ENCODE measurements at places on chromosomes 12 and 14.

GRCh38 chr12:106358396-106359241 is 1.1 kb downstream of the POLR3B start:
- DNase-seq, result peak; percentile 36

DNA sequence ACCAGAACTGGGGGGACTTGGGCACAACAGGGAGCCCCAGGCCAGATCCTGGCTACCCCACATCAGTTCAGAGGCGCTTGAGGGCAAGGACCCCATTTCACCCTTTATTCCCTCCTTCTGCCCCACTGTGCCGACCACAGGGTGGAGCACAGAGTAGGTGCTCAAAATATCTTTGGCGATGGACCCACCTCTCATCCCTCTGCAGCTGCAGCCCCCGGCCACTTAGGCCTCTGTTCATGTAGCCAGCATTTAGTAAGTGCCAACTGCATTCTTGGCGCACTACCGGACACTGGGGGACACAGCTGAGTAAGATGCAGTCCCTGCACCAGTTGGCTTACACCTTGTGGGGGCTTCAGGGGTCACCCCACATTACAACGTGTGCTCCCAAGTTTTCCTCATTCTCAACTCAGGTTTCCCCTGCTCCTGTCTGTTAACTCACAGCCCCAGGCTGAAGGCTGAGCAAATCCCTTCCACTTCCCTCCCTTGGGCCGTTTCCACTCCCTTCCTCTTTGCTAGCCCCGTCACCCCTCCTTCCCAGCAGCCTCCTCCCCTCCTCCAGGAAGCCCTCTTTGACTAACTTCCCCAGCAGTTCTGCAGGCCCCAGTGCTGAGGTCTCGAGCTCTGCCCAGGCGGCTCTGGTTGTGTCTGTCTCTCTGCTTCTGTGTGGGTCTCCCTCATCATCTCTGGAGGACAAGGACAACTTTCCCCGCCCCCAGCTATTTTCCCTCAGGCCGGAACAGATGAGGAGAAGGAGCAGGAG is 26.5 kb downstream of the KRT80 start:
- DNase-seq, result no peak

GRCh38 chr12:22755629-22756028 is 130.7 kb downstream of the ETNK1 start:
- DNase-seq, result no peak

DNA sequence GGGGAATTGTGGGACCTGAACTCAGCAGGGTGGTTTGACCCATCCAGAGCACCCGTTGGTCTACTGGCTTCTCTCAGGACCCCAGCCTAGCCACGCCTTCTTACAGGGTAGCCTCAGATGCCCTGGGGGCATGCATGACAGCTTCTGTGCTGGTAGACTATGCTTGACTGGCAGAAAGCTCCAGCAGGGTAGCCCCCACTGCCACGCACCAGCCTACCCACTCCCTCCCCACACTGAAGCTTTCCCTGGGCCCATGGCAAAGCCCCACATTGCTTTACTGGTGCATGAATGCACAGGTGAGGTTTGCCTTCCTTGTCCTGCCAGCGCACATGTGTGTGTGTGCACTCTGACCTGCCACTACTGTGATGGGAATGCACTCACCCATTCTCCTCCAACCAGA is 772.2 kb downstream of the LRFN5 start:
- no peak for DNase-seq

DNA sequence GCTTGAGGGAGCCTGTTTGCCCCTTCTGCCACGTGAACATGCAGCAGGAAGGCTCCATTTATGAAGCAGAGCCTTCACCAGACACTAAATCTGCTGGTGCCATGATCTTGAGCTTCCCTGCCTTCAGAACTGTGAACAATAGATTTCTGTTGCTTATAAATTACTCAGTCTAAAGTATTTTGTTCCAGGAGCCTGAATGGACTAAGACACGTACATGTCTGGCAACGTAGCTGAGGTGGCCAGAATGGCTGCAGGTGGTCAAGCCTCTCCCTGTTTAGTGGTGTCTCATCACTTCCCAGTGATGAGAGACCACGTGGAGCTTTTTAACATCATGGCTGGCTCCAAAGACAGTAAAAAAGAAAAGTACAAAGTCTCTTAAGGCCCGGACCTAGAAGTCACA is 32.2 kb upstream of the SLC38A2 start:
- no peak for DNase-seq

DNA sequence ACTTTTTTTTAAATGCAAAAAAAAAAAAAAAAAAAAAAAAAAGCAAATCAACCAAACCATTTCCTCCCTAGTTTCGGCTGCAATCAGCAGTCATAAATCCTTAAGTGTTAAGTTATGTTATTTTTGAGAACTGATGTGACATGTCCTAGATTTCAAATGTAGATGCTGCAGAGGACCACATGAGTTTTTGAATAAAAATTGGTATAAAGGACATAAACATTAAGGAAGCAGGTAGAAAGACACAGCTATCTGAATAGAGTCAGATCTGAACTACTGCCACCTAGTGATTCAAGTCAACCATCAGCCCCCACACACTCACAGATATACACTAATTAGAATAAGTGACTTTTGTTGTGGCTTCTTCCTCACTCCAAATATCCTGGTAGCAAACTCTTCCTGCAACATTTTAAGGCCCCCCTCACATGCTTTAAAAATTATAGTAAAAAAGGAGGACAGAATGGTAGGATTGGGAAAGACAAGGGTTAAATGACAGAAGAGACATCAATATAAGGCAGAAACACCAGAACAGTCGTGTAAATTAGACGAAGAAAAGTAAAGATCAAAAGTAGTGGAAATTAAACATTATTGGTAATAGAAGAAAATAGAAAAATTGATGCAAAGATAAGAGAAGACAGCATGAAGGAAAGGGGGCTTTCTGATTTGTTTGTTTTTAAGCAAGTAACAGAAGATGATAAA is 394.5 kb upstream of the ATP2B1 start:
- no peak for DNase-seq

DNA sequence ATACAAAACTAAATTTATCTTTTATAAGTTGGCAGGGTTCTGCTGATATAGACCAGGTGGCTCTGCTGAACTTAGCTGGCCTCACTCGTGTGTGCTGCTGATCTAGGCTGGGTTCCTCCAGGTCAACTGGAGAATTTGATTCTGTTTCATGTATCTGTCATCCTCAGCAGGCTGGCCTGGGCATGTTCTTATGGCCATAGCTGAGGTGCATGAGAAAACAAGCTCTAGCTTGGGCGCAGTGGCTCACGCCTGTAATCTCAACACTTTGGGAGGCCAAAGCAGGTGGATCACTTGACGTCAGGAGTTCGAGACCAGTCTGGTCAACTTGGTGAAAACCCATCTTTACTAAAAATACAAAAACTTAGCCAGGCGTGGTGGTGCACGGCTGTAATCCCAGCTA is 24.3 kb upstream of the BCL2L14 start:
- DNase-seq, result no peak

DNA sequence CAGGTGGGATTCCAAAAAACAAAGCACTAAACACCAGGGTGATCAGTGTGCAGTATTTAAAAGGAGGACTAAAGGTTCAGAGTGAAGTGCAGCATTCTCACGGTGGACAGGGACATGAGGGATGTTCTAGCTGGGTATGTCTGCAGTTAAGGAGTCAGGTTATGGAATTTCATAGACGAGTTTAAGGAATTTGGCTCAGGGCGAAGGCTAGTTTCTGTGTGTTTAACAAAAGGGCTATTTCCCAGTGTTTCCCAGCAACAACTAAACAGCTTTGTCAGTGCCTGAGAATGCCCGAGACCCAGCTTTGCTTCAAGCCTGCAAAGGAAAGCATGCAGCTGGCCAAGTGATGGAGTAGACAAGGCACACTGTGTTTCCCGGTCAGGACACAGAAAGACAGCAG is 7.0 kb downstream of the KRT1 start:
- DNase-seq, result no peak

- DNase-seq, result no peak
Observed at GRCh38 chr12:33757701-33758100, 264.6 kb upstream of the ALG10 start.

GRCh38 chr12:86137936-86138335 is 118.3 kb downstream of the MGAT4C start:
- no peak for DNase-seq

DNA sequence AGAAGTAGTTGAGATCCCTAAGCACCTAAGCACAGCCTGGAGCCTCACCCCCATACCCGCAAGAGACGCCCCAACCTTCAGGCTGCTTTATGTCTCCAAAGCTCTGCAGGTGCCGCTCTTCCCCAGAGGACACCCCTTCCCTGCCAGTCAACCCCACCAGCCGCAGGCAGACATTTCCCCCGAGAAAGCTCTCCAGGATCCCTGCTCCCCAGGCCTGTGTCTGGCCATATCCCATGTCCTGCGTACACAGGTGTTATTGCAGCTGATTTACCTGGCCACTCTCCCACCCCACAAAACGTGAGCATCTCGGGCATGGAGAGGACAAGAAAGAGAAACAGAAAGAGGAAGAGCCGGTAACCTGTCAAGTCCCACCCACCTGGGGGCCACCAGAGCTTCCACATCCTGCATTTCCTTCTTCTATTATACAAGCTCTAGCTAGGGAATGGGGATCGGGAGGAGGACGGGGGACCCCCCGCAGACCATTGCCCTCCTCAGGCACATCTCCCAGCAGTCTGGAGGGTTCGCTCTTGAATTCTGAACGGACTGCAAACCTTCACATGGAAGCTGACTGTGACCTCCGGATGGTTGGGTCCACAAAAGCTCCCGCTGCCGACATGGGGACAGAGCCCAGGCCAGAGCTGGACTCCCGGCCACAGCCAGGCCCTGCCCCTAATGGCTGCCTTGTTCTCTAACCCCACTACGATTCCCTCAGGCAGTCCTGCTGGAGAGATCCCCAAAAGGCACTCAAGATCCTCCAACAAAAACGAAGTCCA is 17.6 kb downstream of the CCDC88C start:
- peak; percentile 67 for DNase-seq

DNA sequence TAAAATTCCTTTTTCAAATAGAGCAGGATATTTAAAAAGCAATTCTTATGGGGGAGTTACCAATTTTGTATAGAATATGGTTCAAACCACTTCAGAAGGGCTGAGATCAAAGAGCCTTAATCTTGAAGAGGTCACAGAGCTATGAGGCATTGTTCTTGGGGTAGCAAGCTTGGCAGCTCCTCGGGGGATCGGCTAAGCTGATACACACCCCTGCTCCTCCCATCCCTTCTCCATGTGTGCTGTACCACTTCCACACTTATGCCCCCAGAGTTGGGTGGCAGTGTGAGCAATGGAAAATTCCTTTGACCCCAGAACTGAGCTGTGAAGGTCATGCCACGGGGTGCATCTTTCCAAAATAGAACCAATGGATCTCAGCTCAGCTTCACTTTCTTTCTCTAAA is 15.0 kb upstream of the TMEM30B start:
- no peak for DNase-seq

DNA sequence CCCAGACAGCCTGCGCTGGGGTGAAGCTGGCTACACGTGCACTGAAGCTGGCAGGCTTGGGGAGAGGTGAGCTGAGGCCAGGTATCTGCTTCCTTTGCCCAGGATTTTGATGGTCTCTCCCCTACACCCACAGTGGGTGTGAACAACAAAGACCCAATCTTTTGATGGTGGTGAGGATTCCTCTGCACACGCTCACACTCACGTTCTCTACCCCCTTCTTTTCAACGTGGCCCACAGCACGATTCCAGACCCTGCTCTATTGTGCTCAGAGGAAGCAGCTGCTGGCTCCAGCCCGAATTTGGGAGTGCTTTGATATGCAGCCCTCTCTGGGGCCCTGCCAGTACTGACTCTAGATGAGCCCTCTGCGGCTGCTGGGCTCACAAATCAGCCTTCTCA is 4.9 kb downstream of the CD9 start:
- DNase-seq, result peak; percentile 70

- no peak for DNase-seq
Observed at GRCh38 chr14:55071870-55072640, 20.6 kb downstream of the MAPK1IP1L start.

- DNase-seq, result peak; percentile 22
Observed at GRCh38 chr14:103547941-103548462, 14.5 kb downstream of the BAG5 start.

DNA sequence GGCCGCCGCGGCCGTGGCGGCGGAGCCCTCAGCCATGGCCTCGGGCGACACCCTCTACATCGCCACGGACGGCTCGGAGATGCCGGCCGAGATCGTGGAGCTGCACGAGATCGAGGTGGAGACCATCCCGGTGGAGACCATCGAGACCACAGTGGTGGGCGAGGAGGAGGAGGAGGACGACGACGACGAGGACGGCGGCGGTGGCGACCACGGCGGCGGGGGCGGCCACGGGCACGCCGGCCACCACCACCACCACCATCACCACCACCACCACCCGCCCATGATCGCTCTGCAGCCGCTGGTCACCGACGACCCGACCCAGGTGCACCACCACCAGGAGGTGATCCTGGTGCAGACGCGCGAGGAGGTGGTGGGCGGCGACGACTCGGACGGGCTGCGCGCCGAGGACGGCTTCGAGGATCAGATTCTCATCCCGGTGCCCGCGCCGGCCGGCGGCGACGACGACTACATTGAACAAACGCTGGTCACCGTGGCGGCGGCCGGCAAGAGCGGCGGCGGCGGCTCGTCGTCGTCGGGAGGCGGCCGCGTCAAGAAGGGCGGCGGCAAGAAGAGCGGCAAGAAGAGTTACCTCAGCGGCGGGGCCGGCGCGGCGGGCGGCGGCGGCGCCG is 381 bp downstream of the YY1 start:
- DNase-seq, result peak; percentile 66

- DNase-seq, result no peak
Observed at GRCh38 chr14:70988452-70988851, 81.2 kb downstream of the PCNX1 start.

DNA sequence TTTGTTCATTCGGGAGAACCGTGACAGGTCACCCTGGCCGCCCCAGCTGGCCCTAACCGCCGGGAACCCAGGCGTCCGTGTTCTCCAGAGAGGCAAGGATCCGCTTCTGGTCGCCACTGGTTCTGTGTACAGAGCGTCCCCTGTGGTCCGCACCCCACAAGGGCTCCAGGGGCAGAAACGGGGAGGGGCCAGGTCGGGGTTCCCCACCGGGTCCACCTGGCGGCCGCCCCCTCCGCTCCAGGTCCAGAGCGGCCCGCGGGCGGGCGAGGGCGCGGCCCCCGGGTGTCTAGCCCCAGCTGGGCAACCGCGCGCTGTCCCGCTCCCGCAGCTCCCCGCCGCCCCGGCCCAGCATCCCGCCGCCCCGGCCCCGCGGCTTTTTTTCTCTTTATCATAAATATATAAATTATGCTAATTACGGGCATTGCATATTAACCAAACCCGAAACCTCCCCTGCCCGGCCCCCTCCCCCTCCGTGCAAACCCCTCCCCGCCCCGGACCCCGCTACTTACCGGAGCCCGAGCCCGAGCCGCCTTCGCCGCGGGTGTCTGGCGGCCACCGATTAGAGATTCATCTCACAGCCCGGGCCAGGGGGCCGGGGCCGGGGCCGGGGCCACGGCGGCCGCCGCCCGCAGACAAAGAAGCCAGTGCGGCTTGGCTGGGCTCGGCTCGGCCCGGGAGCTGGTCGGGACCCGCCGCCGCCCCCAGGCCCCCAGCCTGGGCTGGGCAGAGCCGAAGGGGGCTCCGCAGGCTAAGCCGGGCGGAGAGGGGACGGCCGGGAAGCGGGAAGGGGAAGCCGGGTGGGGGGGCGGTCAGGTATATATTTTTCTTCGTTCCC is 512 bp downstream of the POU6F1 start:
- DNase-seq, result peak; percentile 61

GRCh38 chr12:109877504-109878246 is 2.7 kb downstream of the GLTP start:
- no peak for DNase-seq
